ENCODE measurements at places on chromosomes 1 and 21.

DNA sequence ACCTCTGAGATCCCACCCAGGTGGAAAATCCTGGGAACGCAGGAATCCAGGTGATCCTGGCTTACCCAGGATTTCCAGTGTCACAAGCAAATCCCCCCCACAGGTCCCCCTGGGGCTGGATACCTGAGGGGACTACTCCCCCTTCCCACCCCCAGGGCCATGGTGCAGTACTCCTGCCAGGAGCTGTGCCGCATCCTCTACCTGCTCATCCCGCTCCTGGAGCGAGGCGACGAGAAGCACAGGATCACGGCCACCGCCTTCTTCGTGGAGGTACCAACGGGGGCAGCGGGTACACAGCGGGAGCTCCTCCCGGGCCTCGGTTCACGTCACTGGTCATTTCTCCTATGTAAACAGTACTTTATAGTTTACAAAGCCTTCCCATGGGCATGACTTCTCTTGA is 20.4 kb upstream of the TTC4 start:
- no peak for DNase-seq

- no peak for DNase-seq
These were observed 3.1 kb downstream of the TNNT2 start for GRCh38 chr1:201374364-201374763.

- peak; percentile 96 for DNase-seq
These were observed at the start of gene LRRC3 for GRCh38 chr21:44454747-44455523. TSS of gene LRRC3 (plus strand) at chr21:44455510. CDS start at chr21:44456645, 1,135 bp downstream.

DNA sequence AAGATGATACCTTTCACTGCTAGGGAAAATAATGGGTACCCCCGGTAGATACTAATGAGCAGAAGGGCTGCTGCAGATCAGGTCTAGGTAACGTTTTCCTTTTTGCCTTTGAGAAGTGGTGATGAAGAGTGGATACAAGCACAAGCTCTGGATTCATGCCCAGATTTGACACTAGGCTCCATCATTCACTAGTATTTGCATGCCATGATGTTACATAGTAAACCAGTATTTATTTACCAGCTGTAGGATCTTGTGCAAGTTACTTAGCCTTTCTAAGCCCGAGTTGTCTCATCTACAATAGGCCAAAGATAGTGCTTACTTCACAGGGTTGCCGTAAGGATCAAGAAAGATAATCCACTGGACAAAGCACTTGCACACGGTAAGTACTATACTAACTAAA is 14.2 kb downstream of the PTPN14 start:
- DNase-seq, result no peak

GRCh38 chr21:29568020-29568697 is 269.4 kb downstream of the BACH1 start:
- DNase-seq, result no peak

DNA sequence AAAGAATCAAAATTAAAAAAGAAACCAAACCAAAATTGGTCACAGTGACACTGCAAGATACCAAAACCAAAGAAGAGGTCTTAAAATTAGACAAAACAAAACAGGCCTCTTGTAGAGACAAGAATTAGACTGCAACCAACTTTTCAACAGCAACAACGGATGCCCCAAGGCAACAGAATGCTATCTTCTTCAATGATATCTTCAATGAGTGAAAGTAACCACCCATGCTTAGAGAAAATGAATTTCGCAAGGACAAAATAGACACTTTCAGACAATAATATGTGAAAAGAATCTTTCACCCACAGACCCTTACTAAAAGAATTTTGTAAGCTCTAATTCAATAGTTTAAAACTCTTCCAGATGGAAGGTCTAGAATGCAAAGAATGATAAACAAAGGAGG is 41.7 kb downstream of the USP48 start:
- no peak for DNase-seq

GRCh38 chr1:150262388-150263320 is 5.1 kb downstream of the CA14 start:
- no peak for DNase-seq

DNA sequence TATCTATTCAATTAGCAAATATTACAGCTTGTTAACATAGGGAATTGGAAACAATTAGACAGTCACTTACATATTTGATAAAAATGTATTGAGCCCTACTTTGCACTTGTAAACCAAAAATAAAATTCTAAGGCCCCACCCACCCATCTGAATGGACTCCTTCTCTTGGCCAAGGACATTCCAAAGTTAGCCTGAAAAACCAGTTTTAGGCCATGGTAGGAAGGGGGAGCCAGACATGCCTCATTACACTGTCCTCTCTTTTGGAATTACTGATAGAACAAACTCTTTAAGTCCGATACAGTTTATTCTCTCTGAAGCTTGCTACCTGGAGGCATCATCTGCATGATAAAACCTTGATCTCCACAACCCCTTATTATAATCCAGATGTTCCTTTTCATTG is 28.0 kb upstream of the TSPAN2 start:
- DNase-seq, result no peak
